ENCODE measurements at places on chromosomes 16 and 17.

- DNase-seq: no peak
These were observed 40.5 kb downstream of the MYH3 start for GRCh38 chr17:10616502-10617119.

GRCh38 chr17:60328679-60329078, 63.3 kb downstream of the USP32 start:
- DNase-seq: no peak

- DNase-seq: no peak
These were observed 15.5 kb downstream of the RMI2 start for GRCh38 chr16:11360641-11361373.

- no peak for DNase-seq
These were observed 18.4 kb downstream of the CHD9NB start for GRCh38 chr16:53034306-53034705.

DNA sequence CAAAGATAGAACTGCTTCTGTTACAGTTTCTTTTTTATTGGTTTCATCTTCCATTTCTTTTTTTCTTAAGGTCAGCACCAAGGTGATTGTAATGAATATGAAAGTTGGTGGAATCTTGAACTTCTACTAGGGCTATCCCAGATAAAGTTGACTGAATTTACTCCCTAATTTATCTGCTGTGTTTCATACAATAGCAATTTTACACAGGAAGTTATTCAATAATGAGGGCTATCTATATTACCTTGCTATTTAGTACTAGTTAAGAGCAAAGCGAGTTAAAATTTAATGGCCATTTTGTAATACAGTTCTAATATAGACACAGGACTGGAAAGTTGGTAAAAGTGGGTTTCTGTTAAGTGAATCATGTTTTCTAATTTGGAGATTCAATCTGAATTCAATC, 24.1 kb downstream of the USP10 start:
- no peak for DNase-seq

GRCh38 chr16:10950393-10950792, 6.0 kb downstream of the CLEC16A start:
- peak; percentile 79 for DNase-seq

DNA sequence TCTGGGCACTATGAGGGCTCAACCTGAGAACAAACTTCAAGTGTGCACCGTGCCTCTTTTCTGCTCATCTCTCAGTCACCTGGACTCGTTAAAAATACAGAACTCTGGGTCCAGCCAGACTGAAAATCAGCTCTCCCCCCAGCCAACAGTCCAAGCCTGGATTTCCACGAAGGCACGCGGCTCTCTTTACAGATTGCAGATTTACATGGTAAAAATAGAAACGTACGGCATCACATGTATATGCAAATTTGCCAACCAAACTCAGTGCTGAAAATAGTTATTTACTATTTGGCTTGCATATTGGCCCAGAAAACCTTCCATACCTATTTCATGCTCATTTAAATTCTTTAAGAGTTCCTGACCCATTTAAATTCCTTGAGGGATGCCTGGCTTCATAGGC, 315.8 kb downstream of the MAF start:
- no peak for DNase-seq

DNA sequence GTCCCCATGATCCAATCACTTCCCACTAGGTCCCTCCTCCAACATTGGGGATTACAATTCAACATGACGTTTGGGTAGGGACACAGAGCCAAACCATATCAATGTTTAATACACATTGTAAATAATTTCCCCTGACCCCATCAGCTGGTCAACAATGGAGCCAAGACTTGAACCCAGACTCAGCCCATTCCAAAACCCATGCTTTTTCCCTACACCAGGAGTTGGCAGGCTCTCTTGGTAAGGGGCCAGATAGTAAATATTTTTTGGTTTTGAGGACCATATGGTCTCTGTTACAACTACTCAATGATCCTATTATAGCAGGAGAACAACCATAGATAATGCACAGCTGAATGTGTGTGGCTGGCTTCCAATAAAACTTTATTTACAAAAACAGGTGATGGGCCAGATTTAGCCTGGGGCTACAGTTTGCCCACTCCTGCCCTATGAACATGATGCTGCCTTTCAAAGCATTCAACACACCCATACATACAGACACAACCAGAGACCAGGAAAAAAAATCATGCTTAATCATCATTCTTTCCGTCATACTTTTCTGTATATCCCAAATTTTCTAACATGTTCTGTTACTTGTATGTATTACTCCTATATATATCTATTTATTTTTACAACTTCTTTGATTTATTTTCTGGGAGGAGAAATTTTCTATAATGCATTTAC, 22.1 kb upstream of the MSI2 start:
- no peak for DNase-seq

GRCh38 chr16:86431540-86431939, 78.8 kb upstream of the FOXF1 start:
- no peak for DNase-seq

DNA sequence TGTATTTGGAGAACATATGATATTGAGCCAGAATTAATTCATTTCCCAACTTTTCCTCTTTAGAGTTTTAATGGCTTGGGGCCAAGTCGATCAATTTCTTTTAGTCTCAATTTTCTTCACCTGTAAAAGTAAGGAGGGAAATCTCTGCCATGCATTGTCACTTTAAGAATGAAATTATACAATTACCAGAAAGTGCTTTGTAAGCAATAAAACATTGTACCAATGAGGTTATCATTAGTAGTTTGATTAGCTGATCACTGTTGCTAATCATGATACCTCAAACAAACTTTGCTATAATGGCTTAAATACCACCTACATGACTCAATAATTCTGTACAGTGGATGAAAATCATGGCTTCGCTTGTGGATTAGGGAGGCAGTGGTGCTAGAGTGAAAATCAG, 1525.8 kb upstream of the GOT2 start:
- no peak for DNase-seq

- DNase-seq: no peak
These were observed 3.4 kb upstream of the MLLT6 start for GRCh38 chr17:38701504-38702165.

GRCh38 chr17:75773121-75773807, 8.3 kb upstream of the GALK1 start:
- no peak for DNase-seq

GRCh38 chr17:35745749-35746320, 7.2 kb downstream of the GAS2L2 start:
- no peak for DNase-seq

DNA sequence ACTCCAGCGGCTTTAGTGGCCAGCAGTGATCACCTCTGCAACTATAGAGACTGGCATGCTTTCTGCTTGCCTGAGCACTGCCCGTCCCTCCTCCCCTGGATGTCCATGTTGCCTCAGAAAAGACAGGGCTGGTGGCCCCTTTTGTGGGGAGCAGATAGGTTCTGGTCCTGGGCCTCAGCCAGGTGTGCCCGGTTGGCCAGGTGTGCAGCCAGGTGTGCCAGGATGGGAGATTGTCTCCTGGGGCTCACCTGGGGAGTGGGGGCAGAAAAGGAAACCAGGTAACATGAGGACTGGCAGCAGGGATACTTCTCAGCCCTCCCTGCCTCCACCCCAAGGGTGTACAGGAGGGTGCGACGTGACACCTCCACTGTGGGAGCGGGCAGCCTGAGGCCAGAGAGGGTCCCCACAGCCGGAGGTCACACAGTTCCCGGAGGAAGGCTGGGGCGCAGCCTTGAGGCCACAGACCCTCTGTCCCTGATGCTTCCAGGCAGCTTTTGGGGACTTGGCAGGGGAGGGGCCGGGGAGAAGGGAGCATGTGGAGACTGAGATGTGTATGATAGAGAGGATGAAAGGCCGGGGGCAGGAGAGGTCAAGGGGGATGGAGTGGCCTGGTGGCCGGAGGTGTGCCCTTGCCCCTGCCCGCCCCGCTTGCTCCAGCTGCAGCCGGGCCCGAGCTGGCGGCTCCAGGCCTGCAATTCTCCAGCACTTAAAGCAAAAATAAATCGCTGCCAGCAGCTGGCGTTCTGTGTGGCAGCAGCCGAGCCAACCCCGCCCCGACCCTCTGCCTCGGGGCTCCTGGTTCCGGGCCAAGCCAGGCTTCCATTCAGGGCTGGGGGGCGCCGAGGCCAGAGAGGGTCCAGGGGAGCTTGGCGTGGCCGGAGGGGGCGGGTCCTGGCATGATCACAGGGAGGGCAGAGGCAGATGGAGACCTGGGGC, 6.7 kb downstream of the KCNJ12 start:
- no peak for DNase-seq

DNA sequence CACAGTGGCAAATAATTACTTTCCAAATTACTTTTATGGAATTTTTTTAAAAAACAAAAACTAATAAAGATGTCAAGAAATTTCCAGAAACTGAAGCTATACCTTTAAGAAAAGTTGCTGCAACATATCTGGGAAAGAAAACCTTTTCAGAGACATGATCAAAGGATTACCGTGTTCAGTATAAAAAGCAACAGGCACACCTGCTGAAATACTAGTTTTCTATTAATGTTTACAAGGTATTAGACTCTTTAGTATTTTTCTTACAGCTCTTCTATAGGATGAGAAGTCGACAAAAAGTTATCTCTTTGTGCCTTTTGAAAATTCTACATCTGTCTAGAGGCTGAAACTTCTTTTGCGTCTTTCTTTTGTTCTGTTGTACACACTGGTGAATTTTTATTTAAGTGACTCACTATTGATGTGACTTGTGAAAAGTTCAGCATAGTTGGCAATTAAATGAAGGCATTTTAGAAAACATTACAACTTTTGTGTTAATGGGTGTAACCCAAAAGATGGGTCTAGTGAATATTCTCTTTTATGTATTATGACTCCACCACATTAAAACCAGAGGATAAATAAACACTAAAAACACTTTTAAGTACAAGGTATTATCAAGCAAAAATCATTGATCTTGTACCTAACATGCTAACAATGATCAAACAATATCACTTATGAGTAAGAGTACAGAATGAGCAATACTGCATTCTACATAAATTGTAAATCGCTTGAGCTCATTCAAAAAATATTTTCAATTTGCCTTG, 23.8 kb downstream of the NACA2 start:
- no peak for DNase-seq

GRCh38 chr17:81684442-81684911, 666 bp downstream of the HGS start:
- no peak for DNase-seq

DNA sequence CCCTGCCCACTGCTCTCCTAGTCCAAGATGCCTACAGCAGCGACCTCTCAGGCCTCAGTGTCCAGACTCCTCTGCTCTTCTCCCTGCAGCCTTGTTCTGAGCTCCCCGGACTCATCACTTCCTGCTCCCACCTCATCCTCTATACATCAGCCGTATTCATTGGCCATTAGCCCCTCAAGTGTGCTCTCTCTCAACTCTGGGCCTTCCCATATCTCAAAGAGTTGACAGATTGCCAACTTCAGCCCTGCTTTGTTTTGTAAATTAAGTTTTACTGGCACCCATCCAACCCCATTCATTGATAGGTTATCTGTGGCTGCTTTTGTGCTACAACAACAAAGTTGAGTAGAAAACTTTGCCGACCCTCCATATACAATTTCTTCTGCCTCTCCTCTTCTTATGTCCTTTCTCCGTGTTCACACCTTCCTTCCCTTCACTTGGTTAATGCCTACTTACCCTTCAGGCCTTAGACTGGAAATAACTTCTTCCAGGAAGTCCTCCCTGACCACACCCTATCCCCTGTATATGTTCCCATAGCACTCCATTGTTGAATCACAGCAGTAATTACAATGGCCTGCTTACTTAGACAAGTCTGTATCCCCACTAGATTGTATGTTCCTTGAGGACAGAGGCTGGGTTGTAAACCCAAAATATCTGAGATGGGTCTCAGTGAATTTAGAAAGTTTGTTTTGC, 63.4 kb upstream of the TANC2 start:
- DNase-seq: no peak

- DNase-seq: peak; percentile 47
These were observed 16.6 kb upstream of the ERN1 start for GRCh38 chr17:64146418-64147109.

DNA sequence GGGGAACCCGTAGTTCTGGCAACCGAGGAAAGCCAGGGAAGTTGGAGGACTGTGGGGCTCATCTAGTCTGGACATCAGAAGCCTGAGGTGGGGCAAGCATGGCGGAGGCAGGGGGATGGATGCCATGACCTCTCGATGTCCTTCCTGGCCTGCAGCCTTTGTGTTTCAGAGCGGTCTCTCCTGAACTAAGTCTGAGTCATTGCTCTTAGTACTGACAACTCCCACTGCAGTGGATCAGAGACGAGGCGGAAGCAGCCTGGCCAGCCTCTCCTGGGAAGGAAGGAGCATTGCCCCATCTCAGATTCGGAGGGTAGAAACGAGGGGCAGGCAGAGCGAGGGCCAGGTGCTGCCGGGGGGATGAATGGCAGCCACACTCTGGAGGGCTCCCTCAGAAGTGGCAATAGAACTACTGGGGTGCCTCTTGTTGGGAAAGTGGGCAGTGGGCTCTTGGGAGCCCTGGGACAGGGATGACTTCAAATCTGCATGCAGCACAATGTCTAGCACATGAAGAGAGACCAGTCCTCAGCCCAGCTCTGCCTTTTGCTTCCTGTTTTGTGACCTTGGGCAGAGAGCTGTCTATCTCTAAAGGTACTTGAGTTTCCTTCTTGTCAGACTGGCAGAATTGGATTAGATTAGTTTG, 3.6 kb upstream of the STAC2 start:
- DNase-seq: peak; percentile 34

- peak; percentile 62 for DNase-seq
These were observed 417.1 kb downstream of the TMEM114 start for GRCh38 chr16:8173111-8173644.

- DNase-seq: no peak
These were observed 3.0 kb downstream of the FMNL1 start for GRCh38 chr17:45224671-45225050.

DNA sequence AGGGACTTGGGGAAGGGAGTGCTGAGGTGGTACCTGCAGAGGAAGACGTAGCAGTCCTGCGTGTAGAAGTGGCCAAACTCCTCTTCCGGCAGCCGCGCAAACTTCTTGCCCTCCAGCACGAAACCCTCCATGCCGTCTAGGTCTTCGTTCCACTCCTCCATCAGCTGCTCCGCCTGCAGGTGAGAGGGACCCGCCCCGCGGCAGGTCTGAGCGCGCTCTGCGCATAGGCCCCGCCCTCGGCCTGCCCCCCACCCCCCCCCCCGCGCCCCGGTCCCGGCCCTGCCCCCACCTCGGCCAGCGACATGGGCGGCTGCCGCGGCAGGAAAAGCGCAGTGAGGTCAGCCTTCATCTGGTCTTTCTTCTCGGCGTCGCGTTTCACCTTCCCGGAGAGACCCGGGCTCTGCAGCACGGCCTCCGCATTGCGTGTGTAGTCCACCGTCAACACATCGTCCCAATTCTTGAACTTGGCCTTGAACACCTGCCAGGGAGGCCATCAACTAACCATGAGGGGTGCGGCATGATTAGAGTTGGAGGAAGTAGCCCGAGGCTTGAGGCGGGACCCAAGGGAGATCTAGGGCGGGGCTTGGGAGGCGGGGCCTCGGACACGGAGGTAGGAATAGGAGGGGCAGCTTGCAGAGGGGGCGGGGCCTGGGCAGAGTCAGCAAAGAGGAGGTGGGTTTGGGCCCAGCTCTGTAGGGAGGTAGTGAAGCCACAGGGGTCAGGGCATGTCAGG, 11.5 kb downstream of the FLII start:
- peak; percentile 65 for DNase-seq

Measured in PC-9 (cell line).